ENCODE measurements at places on chromosomes 6 and 20.
A peak's percentile ranks its signal among the peaks of the same experiment; 100 is the strongest.

GRCh38 chr6:132365281-132365907 lies 35.9 kb downstream of the MOXD1 start:
- DNase-seq: peak; percentile 38

DNA sequence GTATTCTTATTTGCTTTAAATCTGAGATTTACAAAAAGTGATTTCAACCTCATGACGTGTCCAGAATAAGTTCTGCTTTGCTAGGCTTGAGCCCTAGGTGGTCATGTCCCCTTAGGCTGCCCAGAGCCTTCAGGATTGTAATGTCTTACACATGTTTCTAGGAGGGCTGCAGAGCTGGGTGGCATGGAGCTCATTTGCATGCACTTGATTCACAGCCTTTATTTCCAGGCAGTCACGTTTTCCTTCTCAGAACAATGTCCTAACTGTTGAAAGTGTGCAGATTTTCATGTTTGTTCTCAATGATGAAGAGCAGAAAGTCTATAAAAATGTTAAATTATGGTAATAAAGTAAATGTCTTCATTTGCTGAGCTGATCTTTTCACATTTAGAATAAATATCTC lies 448.6 kb upstream of the SOX4 start:
- DNase-seq: no peak

- peak; percentile 81 for DNase-seq
These were observed 702 bp downstream of the ETV7 start for GRCh38 chr6:36386495-36387439.

GRCh38 chr20:20024942-20025341 lies 7.8 kb downstream of the NAA20 start:
- DNase-seq: no peak

DNA sequence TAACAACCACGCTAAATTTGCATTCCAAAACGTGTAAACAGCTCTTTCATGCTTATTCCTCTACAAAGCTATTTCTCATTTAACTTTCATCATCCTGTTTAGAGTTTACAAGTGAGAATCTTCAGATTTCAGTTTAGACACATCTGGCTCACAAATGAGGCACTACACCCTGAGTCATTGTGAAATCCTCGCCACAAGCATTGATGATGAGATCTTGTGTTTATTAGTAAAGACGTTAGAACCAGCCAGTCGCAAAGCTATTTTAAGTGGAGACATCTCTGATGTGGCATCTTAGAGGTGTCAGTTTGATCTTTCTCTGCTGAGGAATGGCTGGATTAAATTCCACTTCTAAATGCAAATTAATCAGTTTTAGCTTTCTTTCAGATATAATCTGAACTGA lies 8.3 kb upstream of the ISM1 start:
- no peak for DNase-seq

DNA sequence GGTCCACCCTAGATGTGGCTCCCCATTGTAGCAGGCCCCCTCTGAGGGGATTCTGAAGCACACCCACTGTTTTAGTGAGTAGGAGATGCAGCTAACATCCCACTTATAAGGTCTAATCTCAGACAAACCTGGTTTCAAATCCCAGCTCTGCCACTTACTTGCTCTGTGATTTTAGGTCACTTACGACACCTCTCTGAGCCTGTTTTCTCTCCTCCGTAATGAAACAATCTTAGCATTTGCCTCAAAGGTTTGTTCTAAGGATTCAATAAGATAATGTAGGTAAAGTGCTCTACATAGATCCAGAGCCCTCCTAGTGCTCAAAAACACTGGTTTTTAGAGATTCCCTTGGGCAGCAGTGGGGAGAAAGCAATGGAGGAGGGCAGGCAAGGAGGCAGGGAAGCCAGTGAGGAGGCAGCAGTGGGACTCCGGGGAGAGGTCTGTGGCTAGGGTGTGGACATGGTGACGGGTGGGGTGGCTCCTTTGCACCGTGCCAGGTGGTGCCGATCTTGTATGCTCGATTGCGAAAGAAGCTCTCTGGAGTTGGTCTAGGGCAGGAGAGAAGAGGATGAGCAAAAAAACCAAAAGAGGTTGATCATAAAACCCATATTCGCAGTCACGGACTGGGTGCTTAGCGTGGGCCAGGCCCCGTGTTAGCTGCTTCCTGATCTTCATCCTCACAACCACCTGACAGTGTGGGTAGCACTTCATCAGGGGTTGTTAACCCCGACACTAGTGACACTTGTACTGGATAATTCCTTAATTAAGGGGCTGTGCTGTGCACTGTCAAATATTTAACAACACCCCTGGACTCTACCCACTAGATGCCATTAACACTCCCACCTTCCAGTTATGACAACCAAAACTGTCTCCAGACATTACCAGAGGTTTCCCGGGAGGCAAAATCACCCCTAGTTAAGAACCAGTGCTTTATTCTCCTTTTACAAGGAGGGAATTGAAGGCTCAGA lies 16.8 kb upstream of the PTGIS start:
- no peak for DNase-seq

- DNase-seq: no peak
These were observed 4.7 kb upstream of the MYLK4 start for GRCh38 chr6:2755456-2755855.

DNA sequence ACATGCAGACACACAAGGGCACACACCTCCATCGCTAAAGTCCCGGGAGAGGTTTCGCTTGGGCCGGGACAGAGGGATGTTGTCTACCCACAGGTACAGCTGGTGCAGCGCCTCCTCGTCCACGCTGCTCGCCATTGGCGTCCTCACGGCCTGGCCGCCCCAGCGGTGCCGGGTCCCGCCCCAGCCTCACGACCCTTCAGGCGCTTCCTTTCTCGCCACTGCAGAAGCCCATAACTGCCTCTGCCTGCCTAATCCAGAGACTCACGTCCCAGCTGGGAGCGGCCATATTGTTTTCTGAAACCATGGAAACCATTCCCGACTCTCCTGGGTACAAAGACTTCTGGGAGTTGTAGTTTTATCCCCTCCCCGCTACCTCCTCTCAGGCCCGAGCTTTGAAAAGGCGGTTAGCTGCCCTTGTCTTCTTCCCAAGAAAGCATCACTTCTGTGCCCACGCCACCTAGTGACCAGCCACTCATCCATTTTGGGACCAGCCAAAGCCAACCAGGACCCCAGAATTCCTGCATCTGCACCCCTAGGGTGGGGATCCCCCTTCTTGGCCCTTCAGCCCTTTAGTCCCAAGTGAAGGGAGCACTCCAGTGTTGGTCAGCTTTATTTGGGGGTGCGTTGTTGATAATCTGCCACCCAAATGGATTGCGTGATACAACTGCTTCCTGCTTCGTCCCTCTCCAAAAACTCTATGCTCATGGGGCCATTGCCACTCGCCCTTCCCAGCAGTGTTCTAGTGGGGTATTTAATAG lies at the start of gene SPEF1:
TSS of gene SPEF1 (minus strand) at position 296 of the 758 bp plus-strand sequence. CDS start at position 135, 161 bp downstream.
- peak; percentile 93 for DNase-seq

GRCh38 chr6:45488889-45489288 lies 111.2 kb upstream of the SUPT3H start:
- DNase-seq: no peak

DNA sequence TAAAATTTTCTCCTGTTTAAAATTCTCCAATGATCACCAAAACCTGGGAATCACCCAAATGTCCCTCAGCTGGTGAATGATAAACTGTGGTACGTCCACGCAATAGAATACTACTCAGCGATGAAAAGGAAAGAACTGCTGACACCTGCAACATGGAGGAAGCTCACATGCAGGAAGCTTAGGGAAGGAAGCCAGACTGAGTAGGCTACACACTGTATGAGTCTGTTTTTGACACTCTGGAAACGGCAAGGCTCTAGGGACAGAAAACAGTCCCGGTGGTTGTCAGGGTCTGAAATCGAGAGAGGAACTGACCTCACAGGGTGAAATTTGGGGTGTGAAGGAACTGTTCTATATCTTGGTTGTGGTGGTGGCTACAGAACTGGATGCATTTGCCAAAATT lies 25.2 kb upstream of the TLDC2 start:
- DNase-seq: no peak

DNA sequence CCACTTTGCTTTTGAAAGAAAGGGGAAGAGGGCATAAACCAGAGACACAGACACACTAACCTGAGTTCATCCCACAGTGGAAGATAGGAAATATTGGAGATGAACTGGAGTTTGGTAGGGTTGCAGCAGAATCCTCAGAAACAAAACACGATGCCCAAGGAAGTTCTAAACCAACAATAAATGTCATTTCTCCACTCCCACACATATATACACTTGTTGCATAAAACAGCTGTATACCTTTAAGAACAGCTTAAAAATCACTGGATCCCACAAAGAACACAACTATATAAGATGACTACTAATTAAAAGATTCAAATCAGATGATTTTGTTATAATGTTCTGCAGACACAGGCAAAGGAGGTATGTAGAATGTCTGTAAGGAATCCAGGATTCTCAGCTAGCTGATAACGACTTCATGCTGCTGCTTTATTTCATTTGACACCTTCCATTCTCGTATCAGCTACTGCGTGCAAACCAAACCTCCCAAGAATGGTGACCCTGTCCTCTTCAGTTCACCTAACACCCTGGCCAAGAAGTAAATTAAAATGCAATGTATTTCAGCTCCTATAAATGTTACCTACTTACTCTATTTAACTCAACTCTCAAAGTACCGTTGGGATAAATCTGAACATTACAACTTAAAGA lies 14.3 kb downstream of the KIF13A start:
- DNase-seq: no peak

DNA sequence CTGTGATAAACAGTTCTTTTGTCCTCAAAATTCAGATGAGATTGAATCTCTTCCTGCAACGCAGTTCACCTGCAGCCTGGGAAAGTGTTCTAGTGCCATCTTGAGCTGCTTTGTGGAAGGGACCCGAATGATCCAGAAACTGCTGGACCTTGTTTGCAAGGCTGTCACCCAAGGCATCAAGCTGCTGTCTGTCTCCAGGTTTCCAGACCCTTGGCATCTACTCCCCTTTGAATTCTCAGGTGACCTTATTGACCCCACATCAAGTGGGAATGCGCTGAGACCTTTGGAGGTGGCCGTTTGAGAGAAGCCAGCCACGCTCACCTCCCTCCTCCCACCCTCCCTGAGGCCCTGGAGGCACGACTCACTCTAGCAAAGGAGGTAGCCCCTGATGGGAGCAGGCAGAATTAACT lies 112.5 kb downstream of the EDN3 start:
- DNase-seq: no peak

GRCh38 chr20:2397595-2398145 lies 17.0 kb downstream of the TGM6 start:
- no peak for DNase-seq

DNA sequence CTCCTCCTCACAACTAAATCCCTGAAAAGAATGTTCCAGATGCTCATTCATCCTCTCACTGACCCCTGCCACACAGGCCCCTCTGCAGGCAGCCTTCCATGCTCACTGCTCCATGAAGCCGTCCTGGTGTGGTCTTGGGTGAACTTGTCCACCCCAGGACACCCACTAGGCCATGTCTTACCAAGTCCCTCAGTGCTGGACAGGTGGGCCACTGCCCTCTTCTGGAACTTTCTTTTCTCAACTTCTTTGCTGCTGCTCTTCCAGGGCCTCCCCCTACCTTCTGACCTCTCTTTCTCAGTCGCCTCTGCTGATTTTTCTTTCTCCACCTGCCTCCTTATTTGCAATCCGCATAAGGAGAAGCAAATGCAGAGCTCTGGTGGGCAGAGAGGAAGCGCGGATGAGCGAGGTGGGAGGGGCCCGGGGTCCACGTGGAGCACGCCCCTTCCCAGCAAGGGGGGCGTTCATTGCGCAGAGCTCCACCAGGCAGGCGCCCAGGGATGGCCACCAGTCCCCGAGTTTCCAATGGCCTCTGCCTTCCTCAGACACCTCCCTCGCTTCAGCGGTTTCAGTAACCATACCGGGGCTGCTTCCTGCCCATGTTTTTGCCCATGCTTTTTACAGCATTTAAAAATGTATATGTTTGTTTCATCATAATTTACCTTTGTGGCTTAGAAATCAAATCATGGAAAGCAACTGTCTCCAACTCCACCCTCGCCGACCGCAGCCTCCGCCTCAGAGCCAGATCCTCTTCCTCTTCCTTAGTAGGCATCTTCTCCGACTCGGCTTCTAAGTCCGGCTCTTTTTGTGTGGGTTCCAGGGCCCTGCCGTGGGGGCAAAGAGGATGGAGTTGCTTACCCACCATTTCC lies 129.6 kb downstream of the ZDHHC14 start:
- no peak for DNase-seq

- DNase-seq: no peak
These were observed 45.3 kb upstream of the TRDN start for GRCh38 chr6:123681957-123682462.

- DNase-seq: peak; percentile 95
These were observed 1.0 kb upstream of the DDAH2 start for GRCh38 chr6:31729979-31730630.

GRCh38 chr20:57475388-57476083 lies 49.4 kb downstream of the CTCFL start:
- peak; percentile 81 for DNase-seq
